H9 (cell line): ENCODE measurements at places on chromosomes 3 and 15. TPM values are rescaled to one million over a fixed set of nuclear protein-coding genes. Genes with fewer than 3 reads are reported as not detected.

DNA sequence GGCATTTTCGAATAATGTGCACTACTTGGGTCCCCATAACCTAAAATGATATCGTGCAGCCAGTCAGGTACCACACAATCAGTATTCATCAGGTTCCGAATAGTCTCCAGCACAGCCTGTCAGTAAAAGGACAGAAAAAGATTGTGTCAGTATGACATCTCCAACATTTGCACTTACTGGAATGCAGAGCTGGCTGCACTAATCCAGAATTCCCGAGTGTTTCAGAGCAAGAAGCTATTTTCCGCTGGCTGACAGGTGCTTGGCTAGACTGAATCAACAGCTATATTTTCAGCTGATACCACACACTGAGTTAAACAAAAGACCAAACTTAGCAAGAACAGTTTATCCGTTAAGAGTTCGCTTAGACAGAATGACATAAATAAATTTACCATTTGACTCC is 68.8 kb downstream of the AQR start:
- H3K4me3 ChIP-seq, result no peak overlapping the region
- H3K27me3 ChIP-seq, result no peaks in the 10 kb centered on the region
- H3K36me3 ChIP-seq, result peaks cover 51% of the 10 kb centered on the region
- H3K4me1 ChIP-seq, result no peaks in the 10 kb centered on the region
- H3K27ac ChIP-seq, result no peak overlapping the region

GRCh38 chr3:179806177-179806576 is 153.3 kb downstream of the USP13 start:
- no peaks in the 10 kb centered on the region for H3K36me3 ChIP-seq
- H3K27ac ChIP-seq, result no peak overlapping the region
- no peak for DNase-seq

DNA sequence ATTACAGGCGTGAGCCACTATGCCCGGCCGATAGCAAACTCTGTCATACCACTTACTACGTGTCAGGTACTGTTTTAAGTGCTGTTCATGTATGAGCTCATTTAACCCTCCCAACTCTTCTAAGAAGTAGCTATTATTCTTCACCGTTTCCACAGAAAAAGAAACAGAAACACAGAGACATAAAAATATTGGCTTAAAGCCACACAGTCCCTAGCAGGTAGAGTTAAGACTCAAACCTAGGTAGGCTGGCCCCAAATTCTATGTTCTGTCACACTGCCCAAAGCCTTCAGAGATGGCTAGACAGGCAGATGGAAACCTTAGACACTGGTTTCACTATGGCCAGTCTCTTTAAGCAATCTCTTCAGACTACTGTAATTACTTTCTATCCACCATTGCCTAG is 149.8 kb upstream of the KCNMB2 start:
- no peaks in the 10 kb centered on the region for H3K36me3 ChIP-seq
- H3K27me3 ChIP-seq, result no peaks in the 10 kb centered on the region
- H3K4me1 ChIP-seq, result peaks cover 2% of the 10 kb centered on the region; the same call in 1 of the 2 replicates
- H3K27ac ChIP-seq, result no peak overlapping the region
- no peak for DNase-seq

TNIK gene
- total RNA-seq, result 10.2 and 15.9 TPM in 2 replicates

MYL3 gene
- 0.24 TPM in 2 replicates for total RNA-seq

- no peak for DNase-seq
- peaks cover 2% of the 10 kb centered on the region; the same call in 1 of the 2 replicates for H3K4me1 ChIP-seq
- no peak overlapping the region for H3K27ac ChIP-seq
These were observed 25.9 kb upstream of the UACA start for GRCh38 chr15:70789213-70789612.

KLF15 gene
- total RNA-seq, result 10.8 and 11.4 TPM in 2 replicates

DNA sequence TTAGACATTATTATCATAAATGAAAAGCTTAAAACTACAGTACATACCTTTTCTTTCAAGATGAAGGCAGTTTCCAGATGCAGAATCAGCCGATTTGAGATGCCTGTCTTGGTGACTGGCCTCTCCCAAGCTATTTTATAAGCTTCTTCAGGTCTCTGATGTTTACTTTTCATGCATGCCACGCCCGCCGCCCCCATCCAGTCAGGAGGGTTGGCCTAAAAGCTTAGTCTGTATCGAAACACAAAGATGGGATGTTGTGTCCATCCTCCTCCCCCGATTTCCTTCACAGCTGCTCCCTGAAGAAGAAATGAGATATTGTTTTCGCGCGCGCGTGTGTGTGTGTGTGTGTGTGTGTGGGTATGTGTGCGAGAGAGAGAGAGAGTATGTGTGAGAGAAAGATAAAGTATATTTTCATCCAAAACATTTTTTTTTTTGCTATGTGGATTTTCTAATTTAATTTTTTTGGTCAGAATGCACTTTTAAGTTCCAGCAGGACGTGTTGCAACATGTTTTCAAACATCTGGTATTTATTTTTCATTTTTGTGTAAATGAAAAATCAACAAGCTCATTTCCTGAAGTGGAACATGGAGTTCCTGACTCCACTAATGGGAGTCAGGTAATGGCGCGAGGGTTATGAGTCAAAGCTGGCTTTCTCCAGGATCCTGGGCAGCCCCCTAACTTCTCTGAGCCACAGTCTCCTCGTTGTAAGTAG is at the start of gene APOD:
Gene APOD (minus strand): TSS at position 110 of the 712 bp plus-strand sequence. CDS start 4,479 bp downstream, outside the sequence.
- no peaks in the 10 kb centered on the region for H3K4me1 ChIP-seq
- DNase-seq, result no peak
- no peak within 1 kb of the TSS for H3K27ac ChIP-seq

- H3K27ac ChIP-seq, result peak overlapping the region; percentile 1
- H3K27me3 ChIP-seq, result no peaks in the 10 kb centered on the region
- peak; percentile 81 for DNase-seq
- H3K4me3 ChIP-seq, result peak overlapping the region; percentile 89
These were observed 710 bp downstream of the TJP1 start for GRCh38 chr15:29821416-29822099.

- no peaks in the 10 kb centered on the region for H3K27me3 ChIP-seq
- H3K27ac ChIP-seq, result no peak overlapping the region
- no peaks in the 10 kb centered on the region for H3K4me1 ChIP-seq
- H3K36me3 ChIP-seq, result no peaks in the 10 kb centered on the region
- DNase-seq, result no peak
These were observed 656.8 kb upstream of the NECTIN3 start for GRCh38 chr3:110414855-110415254.

ZIC4 gene
- not detected in 2 replicates for total RNA-seq

ATP13A5 gene
- not detected in 2 replicates for total RNA-seq

DNA sequence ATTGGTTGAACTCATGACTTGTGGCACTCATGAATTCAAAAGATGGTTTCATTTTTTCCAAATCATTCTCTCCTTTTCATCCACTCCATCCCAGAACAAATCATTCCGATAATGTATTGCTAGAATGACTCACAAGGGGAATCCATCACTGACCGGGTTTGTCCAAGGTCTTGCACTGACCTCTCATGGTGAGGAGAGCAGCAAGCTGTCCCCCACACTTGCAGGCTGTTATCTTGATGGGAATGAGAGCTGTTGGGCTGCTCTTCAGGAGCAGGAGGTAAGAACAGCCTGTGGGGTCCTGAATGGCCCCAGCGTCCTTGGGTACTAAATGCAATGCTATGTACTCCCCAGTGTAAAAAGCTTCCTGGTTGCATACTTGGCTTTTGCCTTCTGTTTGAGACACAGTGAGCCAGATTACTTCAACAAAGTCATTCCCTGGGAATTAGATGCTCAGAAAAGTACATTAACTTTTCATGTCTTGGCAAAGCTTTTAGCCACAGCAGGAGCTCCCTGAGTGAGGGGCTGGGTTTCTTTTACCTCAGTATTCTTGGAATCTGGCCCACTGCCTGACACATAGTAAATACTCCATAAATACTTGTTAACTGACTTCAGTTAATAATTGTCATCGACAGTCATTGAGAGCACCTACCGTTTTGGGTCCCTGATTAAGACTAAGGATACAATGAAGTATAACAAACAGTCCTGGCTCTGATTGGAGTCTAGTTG is 24.1 kb downstream of the CCNL1 start:
- H3K27me3 ChIP-seq, result no peaks in the 10 kb centered on the region
- H3K36me3 ChIP-seq, result peaks cover 6% of the 10 kb centered on the region; the same call in 1 of the 2 replicates
- H3K4me3 ChIP-seq, result no peak overlapping the region
- no peak for DNase-seq

GRCh38 chr15:101652786-101653430 is 727 bp upstream of the TM2D3 start:
- no peaks in the 10 kb centered on the region for H3K27me3 ChIP-seq
- no peaks in the 10 kb centered on the region for H3K4me1 ChIP-seq
- H3K36me3 ChIP-seq, result peaks cover 30% of the 10 kb centered on the region
- peak overlapping the region; percentile 91 for H3K4me3 ChIP-seq

- H3K4me1 ChIP-seq, result no peaks in the 10 kb centered on the region
- no peaks in the 10 kb centered on the region for H3K36me3 ChIP-seq
These were observed 279.4 kb downstream of the ZBBX start for GRCh38 chr3:167100651-167101050.

- no peaks in the 10 kb centered on the region for H3K27me3 ChIP-seq
- H3K4me1 ChIP-seq, result no peaks in the 10 kb centered on the region
- no peak for DNase-seq
- H3K27ac ChIP-seq, result no peak overlapping the region
- H3K36me3 ChIP-seq, result peaks cover 10% of the 10 kb centered on the region
- H3K4me3 ChIP-seq, result no peak overlapping the region
These were observed 157.2 kb upstream of the MYRIP start for GRCh38 chr3:39651993-39652739.

DNA sequence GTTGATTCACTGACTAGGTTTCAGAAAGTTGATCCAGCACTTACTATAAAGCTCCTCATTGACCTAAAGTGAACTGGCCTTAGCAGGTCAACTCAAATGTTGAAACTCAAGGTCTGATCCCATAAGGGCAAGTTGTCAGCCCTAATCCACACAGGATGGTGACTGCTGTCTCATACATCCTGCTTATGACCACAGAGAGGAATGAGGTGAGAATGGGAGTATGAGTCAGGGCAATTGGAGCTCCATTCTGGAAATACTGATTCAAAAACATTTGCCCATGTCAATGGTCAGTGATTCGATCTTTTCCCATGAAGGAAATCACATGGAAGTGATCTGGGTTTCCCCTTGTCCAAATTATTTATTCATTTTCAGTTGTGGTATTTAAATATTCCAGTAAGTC is 78.7 kb downstream of the ZNF385D start:
- H3K27ac ChIP-seq, result no peak overlapping the region
- no peaks in the 10 kb centered on the region for H3K27me3 ChIP-seq
- DNase-seq, result no peak
- H3K4me1 ChIP-seq, result no peaks in the 10 kb centered on the region; the same call in 1 of the 2 replicates

DNA sequence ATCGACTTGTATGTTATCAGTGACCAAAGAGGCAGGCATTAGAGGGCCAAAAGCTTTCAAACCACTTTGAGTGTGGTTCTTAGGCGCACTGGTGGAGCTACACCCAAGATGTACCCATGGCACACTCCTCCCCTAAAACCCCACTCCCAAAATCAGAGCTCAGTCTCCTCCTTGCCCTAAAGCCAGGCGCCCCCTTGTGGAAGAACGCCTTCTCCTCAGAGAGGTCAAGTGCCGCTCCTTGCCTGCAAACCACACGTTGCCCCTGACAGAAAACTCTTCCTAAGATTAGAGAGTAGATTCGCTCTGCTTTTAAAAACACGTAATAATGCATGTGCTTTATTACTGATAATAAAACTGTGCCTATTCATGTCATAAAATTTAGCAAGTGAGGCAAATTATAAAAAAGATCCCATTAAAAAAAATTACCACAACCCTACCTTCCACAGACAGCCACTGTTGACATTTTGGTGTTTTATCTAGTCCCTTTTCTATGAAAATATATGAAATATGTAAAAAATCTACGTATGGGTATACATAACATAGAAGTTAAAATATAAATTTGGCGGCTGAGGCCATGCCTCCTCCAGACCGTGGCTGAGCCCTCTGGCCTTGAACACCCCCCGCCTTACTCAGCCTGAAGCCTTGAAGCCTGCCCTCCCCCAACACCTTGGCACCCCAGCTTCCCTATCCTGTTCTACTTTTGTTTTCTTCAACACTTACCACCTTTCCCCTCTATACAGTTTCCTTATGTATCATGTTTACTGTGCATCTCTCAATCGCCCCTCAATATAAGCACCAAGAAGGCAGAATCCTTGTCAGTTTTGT is 33.5 kb downstream of the BCL2L10 start:
- DNase-seq, result peak; percentile 82
- H3K4me3 ChIP-seq, result no peak overlapping the region
- H3K27me3 ChIP-seq, result no peaks in the 10 kb centered on the region
- no peaks in the 10 kb centered on the region for H3K4me1 ChIP-seq
- no peak overlapping the region for H3K27ac ChIP-seq

GRCh38 chr15:29127506-29128430 is 141.9 kb downstream of the NSMCE3 start:
- DNase-seq, result no peak
- H3K4me1 ChIP-seq, result peaks cover 5% of the 10 kb centered on the region; the same call in 1 of the 2 replicates
- H3K36me3 ChIP-seq, result no peaks in the 10 kb centered on the region; the same call in 1 of the 3 replicates
- H3K27me3 ChIP-seq, result no peaks in the 10 kb centered on the region

DNA sequence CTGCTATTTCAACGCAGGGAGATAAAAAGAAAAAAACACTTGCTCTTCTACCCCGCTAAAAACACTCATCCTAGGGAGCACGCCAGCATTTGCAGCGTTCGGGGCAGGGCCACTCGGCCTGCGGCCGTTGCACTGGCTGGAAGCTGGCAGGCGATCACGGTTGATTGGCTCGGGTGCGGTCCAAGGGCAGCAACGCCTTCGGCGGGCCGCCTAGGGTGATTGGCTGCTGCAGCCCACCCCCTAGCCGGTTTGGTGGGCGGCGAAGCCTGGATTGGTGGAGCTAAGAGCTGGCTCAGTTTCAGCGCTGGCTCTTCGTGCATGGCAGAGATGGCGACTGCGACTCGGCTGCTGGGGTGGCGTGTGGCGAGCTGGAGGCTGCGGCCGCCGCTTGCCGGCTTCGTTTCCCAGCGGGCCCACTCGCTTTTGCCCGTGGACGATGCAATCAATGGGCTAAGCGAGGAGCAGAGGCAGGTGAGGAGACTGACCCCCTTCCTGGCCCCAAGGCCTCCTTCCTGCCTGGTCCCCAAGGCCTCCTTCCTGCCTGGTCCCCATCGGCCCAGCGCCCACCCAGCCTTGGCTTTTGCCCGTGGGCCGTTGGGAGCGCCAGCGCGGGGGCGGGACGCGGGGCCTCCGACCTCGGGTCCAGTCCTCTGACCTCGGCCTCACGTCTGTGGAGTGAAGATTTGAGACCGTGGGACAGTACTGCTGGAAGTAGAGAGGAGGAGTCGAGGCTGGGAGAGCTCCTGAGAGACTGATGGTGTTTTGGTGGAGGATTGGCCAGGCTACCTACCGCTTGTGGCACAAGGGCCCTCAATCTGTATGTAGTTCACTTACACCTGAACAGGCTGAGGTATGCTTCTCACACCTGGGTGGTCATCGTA is at the start of gene IVD:
Gene IVD (plus strand): TSS at position 295 of the 881 bp plus-strand sequence. CDS start 33 bp downstream, at position 328.
- no peaks in the 10 kb centered on the region for H3K27me3 ChIP-seq
- peaks cover 22% of the 10 kb centered on the region; the same call in 2 of the 3 replicates for H3K36me3 ChIP-seq
- no peaks in the 10 kb centered on the region; the same call in 1 of the 2 replicates for H3K4me1 ChIP-seq
- DNase-seq, result peak; percentile 97
- no peak within 1 kb of the TSS for H3K27ac ChIP-seq
- peak within 1 kb of the TSS; percentile 85 for H3K4me3 ChIP-seq

CFAP92 gene
- 0.92 and 1.2 TPM in 2 replicates for total RNA-seq

- H3K4me3 ChIP-seq, result no peak overlapping the region
- no peak overlapping the region for H3K27ac ChIP-seq
- H3K27me3 ChIP-seq, result no peaks in the 10 kb centered on the region
- no peaks in the 10 kb centered on the region for H3K4me1 ChIP-seq
- no peaks in the 10 kb centered on the region for H3K36me3 ChIP-seq
These were observed 225.6 kb upstream of the ROPN1 start for GRCh38 chr3:124217542-124217941.
